ENCODE measurements at places on chromosomes 16 and 17.

- DNase-seq, result no peak
Observed at GRCh38 chr16:50839920-50840729, 98.2 kb downstream of the CYLD start.

DNA sequence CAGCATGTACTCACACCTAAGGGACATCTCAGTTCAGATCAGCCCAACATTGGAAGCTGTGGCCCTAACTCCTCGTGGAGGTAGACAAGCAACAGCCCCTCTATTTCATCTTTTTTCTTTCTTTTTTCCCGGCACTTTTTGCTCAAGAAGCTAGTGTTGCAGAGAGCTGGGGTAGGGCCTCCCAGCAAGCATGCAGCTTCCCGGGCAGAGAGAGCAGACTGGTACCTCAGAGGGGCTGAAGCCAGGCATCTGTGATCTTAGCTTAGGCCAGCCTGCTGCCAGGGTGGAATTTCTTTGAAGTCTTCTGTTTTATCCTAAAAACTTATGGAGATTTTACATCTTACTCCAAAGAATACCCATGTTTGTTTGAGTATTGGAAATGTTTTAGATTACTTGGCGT, 195.4 kb downstream of the C16orf95 start:
- DNase-seq, result no peak

- DNase-seq, result no peak
Observed at GRCh38 chr16:66386629-66387622, 20.4 kb downstream of the CDH5 start.

DNA sequence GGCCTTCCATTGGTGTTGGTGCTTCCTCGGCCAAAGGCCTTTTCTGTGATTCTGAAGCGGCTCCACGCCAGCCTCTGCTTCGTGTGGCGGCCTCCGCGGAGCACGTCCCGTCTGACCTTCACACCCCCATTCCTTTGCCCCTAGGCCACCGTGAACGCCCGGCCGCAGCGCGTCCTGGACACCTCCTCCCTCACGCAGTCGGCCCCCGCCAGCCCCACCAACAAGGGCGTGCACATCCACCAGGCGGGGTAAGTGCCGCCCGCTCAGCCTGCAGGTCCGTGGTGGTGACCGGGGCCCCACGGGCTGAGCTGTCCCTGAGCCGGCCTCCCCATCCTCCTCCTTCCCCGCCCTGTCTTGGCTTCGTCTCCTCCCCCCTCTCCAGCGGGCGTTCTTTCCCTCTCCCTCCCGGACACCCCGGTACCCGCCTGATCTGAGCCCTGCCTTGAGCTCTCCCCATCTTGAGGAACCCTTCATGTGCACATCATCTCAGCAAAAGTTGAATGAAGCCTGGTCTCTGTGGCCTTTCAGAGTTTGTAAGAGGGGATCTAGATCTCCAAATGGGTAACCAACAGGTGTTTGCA, 69.0 kb upstream of the CHMP6 start:
- no peak for DNase-seq

GRCh38 chr17:8253801-8254200, 4.7 kb downstream of the PFAS start:
- no peak for DNase-seq
